ENCODE measurements at places on chromosomes 3 and 15. TPM values are rescaled to one million over a fixed set of nuclear protein-coding genes. Genes with fewer than 3 reads are reported as not detected.
A peak's percentile ranks its signal among the peaks of the same experiment; 100 is the strongest.

- no peak for DNase-seq
- no peak overlapping the region for H3K4me3 ChIP-seq
- no peaks in the 10 kb centered on the region for H3K4me1 ChIP-seq
- H3K27me3 ChIP-seq = no peaks in the 10 kb centered on the region
- H3K27ac ChIP-seq = no peak overlapping the region
Observed at GRCh38 chr3:11238060-11238459, 34.1 kb upstream of the ATG7 start.

Gene IL17RD
- total RNA-seq = 13.2 TPM

DNA sequence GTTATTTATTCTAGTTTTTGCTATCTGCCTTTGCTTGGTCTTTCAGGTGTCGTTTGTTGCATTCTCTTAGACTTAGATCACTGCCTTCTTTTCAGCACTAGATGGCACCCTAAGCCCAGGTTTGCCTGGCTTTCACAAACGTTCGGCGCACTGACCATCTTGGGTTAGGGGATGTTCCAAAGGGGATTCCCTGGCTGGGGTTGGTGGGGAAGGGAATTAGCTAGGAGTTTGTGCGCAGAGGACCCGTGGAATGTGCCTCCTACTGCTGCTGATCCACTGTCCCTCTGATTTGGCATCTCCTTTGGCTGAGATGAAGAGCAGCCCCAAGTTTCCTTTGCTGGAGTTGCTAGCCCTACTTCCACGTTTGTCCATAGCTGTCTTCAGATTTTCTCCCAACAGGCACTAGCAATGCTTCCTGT is 33.9 kb downstream of the PFN2 start:
- no peaks in the 10 kb centered on the region for H3K27me3 ChIP-seq
- no peak for DNase-seq
- H3K4me1 ChIP-seq = peaks cover 28% of the 10 kb centered on the region
- no peak overlapping the region for H3K4me3 ChIP-seq

DNA sequence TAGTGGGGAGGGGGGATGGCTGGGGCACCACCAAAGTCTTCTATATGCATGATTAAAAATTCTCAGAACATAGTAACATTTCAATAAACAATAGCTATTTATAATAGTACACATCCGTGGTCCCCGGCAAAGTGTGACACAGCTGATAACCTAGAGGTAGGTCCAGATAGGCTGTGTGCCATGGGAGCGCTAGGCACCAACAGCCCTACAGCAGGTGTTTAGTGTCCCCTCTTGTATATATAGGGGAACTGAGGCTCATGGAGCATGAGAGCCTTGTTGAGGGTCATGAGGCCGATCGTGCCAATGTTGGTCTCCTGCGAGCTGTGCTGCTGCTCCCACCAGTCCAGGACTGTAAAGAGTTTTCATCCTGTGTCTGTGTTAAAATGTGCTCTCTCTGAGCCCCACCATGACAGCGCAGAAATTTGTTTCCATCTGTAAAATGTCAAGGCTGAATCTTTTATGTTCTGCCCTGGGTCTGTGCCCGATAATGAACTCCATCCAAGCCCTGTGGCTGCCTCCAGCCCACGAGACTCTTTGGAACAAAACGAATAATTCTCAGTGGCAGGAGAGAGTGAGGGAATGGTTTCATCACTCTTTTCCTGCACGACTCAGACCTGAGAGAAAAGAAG is 14.5 kb downstream of the TMEM158 start:
- peak overlapping the region; percentile 29 for H3K27ac ChIP-seq
- H3K4me3 ChIP-seq = no peak overlapping the region
- peaks cover 31% of the 10 kb centered on the region for H3K4me1 ChIP-seq
- H3K36me3 ChIP-seq = no peaks in the 10 kb centered on the region

- H3K36me3 ChIP-seq = no peaks in the 10 kb centered on the region
- no peaks in the 10 kb centered on the region for H3K27me3 ChIP-seq
- H3K4me1 ChIP-seq = peaks cover 17% of the 10 kb centered on the region
Observed at GRCh38 chr15:100710222-100710621, 107.8 kb downstream of the ASB7 start.

All from esophagus muscularis mucosa (tissue), 4 donors.